Posterior vena cava (tissue), 2 donors: ENCODE measurements at places on chromosomes 3 and 15.

DNA sequence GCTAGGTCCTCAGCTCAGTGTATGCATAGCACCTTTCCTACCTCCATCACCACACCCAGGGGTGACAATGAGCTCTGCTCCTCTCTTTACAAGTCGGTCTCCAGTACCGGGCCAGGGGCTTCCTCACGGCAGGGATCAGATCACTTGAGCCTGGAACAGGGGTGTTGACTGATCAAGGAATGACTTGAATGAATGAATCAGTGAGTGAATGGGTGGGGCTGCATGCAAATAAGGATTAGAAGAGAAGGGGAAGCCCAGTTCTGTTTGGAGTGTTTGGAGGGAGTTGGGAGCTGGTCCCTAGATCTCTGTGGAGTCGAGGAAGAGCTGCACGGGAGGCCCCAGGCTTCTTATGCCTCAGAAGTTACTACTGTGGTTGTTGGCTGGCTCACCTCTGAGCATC is 87.0 kb downstream of the TMEM266 start:
- DNase-seq: no peak

GRCh38 chr3:148583793-148584192 is 113.9 kb upstream of the AGTR1 start:
- no peak for DNase-seq

GRCh38 chr3:193996641-193997089 is 139.3 kb upstream of the HES1 start:
- no peak for DNase-seq

DNA sequence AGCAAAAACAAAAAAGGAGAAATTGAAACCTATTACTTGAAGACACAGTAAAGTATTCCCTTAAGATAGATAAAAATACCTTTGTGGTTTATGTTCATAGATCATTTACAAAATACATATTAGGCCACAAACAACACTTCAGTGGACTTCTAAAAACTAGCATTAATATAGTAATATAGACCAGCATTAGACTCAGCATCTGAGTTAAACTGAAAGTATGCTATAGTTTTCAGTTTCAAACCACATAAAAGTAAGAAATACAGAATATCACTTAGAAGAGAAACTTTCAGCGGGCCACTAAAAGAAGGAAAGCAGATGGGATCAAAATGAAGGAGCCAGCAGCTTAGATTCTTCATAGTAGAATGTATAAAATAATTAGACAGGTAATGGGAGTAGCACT is 86.6 kb downstream of the MSL2 start:
- DNase-seq: no peak

GRCh38 chr3:192825657-192826200 is 91.9 kb downstream of the MB21D2 start:
- no peak for DNase-seq

DNA sequence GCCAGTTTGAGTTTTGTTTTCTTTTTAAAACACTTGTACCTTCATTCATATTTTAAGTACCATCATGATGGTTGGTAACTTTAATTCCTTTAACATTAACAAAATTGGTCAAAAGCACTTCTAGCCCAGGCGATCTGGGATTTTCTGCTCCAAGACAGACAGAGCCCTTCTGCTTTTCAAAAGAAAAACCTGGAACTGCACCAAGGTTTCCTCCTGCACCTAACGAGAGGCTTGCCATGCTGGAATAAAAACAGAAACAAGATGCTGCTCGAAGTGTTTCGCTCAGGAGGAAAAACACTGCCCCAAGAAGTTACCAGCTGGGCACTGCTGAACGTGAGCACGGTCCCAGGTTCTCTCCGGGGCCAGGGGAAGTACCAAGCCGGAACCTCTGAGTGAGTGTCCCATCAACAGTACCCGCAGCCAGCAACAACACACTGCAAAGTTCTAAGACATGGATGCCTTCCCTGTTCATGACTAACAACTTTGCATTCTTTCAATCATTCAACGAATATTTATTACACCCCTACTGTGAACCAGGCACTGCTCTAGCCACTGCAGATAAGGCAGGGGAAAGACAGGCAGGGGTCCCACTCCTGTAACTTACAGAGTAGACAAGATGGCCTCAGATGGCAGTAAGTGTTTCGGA is 98.8 kb downstream of the XXYLT1 start:
- DNase-seq: no peak
